ENCODE measurements at places on chromosomes 7 and 10.

DNA sequence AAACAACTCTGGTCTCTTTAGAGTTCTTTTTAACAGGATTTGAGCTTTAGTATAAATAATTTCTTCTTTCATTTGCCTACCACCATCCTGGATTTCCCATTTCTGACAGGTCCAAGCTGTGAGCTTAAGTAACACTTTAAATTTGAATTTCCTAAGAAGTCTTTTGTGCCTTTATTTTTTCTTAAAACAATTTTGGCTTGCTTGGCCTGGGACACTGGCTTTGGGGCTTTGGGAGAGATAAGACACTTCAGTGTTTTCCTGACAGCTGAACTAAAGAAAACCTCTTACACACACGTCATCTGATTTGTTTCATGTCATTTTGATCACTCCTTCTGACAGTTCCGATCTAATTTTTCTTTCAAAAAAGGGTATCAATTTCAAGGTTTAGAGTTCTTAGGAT, 121.3 kb upstream of the BMPER start:
- DNase-seq, result no peak

GRCh38 chr10:14904316-14904732, 25.7 kb downstream of the SUV39H2 start:
- peak; percentile 16 for DNase-seq

GRCh38 chr7:135236727-135237126, 3.1 kb downstream of the STRA8 start:
- DNase-seq, result no peak

DNA sequence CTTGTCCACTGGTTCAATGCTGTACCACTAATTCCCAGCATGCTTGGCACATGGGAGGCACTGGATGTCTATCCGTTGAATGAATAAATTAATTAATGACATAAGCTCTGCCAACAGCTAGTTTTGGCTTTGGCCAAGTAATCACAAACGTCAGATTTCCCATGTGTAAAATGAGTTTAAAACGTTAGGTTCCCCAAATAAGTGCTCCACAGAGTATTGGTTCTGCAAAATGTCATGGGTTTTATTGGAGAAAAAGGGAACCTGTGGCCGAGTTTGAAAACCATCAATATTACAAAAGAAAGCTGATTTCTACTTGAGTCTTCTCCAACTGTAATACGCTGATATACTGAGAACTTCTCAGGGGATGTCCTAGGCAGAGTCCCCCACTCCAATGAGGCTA, 23.2 kb downstream of the ELMO1 start:
- no peak for DNase-seq

DNA sequence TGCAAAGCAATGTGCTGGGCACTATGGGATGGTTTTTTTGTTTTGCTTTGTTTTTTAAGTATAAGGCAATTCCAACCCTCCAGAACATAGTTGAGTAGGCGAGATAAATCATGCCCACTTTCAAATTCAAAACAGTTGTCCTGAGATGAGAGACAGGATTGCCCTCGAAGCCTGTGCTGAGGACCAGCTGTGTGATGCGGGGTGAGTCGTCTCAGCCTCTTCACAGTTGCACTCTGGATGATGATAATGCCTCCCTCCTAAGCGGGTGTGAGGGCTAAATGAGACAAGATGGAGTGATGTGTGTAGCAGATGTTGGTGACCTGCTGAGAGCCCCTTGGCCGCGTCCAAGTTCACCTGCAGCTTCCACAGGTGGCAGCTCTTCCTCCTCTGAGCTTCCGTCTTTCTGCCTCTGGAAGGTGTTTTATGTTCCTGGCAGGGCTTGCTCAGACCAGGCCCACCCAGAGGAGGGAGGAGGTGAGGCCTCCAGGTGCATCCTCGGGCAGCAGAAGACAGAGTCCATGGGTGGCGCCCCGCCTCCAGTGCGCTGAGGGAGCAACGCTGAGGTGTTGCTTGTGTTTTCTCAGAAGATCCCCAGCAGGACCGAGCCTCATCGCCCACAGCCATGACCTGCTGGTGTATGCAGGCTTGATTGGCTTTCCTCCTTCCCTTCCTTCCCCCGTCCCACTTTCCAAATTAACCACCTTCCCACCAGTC, 30.6 kb downstream of the ECHDC3 start:
- DNase-seq, result no peak

DNA sequence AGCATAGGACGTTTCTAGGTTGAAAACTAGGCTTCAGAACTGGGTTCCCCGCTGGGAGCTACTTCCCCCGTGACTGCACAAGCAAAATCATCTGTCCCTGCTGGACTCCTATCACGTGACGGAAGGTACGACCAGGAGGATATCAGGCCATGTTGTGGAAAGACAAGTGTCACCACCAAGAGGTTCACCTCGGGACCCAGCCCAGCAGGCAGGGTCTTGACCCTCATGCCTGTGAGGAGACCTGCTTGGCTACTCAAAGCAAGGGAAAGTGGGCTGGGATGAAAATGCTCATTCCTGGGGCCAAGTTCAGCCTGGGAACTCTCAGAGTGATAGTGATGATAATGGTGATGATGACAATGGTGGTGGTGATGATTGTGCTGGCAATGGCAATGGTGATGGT, 32.3 kb upstream of the DPYSL4 start:
- no peak for DNase-seq

DNA sequence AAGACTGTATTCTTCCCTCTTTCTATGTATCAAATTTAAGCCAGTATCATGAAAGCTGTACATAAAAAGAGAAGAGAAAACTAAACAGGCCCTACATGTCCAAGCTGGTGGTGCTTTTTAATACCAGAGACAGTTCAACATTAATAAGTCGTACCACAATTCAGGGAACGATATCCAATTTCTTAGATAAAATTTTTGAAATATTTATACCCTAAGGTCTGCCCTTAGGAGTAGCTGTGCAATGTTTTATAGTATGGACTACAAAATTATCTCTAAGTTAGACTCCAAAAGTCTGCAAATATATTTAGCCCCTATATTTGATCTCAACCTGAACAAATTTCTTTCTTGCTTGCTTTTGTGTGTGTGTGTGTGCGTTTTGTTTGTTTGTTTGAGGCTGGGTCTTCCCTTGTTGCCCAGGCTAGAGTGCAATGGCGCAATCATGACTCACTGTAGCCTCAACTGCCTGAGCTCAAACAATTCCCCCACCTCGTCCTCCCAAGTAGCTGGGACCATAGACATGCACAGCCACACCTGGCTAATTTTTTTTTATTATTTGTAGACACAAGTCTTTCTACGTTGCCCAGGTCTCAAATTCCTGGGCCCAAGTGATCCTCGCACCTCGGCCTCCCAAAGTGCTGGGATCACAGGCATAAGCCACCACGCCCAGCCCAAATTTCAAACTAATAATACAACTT, 13.2 kb downstream of the ARHGAP19 start:
- no peak for DNase-seq

- DNase-seq, result no peak
Observed at GRCh38 chr10:26430641-26431163, 7.4 kb upstream of the APBB1IP start.

GRCh38 chr10:12687996-12688395, 313.5 kb downstream of the CCDC3 start:
- no peak for DNase-seq

DNA sequence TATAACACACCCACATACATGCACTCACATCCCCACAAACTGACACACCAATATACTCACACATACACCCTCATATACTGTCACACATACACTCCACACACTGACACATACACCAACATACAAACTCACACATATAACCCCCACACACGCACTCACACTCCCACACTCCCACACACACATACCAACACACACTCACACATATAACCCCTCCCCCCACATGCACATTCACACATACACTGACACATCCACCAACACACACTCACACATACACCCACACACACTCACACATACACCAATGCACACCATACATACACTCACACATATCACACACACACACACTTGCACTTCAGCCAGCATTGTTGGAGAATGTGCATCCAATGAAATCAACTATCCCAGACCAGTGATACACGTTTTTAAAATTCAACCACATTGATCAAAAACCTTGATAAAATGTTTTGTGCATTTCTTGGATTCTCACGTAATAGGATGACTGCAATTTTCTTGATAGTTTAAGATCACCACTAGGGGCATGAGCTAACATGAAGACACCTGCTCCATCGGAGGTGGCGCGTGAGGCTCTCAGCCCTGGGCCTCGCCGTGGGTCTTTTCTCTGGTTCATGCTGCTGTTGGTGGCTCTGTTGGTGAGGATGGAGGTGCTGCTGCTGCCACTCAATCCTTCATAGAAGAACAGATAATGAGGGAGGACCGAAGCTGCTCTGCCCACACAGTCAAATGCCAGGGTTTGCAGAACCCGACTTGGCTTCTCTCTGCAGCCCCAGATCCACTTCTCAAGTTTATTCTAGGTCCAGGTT, 32.1 kb upstream of the CHST15 start:
- DNase-seq, result no peak

Measured in activated CD4-positive, alpha-beta memory T cell treated with anti-CD3 and anti-CD28 coated beads for 36 hours (primary cell).